ENCODE measurements at places on chromosomes 1 and 21.
A peak's percentile ranks its signal among the peaks of the same experiment; 100 is the strongest.

DNA sequence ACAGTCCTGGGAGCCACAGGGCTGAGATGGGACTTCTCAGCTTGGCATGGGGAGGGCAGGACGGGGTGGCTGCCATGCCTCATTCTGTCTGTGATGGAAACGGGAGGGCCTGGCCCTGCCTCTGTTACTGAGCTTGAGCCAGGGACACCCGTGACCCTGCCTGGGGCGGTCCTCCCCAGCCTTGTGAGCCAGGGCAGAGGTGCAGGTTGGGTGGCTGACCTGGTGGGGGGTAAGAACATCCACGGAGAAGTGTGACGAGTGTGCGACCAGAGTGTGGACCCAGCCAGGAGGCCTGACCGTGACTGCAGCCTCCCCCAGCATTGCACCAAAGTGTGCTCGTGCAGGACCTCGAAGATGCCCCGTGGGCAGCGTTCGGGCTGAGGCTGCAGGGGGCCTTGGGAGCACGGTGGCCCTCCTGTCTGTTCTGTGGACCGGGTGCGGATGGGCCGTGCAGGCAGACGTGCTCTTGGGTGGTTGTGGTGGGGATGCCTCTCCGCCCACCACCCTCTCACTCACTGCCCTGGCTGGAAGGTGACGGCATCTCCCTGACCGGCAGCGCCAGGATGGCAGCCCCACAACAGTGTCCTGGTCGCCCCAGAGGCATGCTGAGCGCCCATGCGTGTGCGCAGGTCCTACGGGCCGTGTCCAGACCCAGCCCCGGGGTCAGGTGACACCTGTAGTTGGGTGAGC, 45.4 kb downstream of the SKI start:
- no peak for DNase-seq

DNA sequence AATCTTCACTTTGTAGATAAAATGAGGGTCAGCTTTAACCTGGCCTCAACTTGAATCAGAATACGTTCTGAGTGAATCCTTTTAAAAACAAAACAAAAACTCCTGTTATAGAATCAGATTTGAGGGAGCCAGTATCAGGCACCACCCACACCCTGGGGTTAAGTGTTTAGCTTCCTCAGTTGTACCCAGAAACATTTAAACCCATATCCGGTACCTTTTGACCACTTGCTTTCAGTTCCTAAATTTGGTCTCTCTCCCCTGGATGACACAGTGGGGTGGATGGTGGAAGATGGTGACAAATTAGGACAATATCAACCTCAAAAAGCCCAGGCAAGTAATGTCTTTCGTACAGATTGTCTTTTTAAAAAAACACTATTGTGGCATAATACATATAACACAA, 10.4 kb downstream of the KLHDC7A start:
- DNase-seq, result no peak

DNA sequence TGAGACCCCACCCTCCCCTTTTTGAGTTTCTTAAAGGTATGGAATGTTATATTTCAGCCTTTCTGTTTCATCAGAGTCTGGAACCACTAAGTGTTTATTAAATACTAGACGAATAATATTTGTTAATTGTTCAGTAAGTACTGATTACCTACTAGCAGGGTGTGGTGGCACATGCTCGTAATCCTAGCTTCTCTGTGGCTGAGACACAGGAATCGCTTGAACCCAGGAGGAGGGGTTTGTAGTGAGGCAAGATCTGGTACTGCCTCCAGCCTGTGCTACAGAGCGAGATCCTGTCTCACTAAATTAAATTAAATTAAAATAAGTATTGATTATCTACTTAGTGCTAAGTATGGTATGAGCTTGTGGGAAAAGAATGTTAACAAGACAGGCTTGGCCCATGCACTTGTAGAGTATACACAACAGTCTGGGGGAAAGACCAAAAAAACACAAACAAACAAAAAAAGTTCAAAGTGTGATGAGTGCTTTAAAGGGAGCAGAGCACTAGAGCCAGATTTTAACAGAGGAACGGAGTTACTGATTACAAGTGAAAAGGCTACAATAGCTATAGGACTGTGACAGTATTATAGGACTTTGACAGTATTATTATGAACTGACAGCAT, 2.4 kb downstream of the CEPT1 start:
- no peak for DNase-seq

- DNase-seq, result no peak
These were observed 47.9 kb upstream of the GNG4 start for GRCh38 chr1:235697508-235697907.

DNA sequence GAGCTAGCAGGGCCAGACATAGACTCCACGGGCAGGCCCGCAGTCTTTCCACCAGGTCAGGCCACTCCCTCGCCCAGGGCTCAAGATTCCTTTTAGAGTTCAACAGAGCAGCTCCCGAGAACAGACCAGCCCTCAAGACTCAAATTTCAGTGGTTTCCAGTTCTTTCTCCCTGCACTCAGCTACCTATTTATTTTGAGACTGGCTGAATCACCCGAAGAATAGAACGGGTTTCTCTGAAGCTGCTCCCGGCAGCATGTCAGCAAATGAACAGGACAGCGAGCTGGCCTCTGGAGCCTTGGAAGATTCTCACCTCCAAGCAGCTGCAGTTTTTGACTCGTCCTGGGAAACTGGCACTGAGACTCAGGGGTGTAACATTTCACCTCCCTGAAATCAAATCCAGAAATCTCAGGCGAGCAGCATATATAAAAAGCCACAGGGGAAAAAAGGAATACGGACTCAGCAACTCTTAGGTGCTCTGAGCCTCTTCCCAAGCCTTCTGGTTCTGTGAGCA, 177.9 kb downstream of the CLIC6 start:
- DNase-seq, result no peak

GRCh38 chr1:236522937-236523703, 662 bp upstream of the LGALS8 start:
- DNase-seq, result no peak

DNA sequence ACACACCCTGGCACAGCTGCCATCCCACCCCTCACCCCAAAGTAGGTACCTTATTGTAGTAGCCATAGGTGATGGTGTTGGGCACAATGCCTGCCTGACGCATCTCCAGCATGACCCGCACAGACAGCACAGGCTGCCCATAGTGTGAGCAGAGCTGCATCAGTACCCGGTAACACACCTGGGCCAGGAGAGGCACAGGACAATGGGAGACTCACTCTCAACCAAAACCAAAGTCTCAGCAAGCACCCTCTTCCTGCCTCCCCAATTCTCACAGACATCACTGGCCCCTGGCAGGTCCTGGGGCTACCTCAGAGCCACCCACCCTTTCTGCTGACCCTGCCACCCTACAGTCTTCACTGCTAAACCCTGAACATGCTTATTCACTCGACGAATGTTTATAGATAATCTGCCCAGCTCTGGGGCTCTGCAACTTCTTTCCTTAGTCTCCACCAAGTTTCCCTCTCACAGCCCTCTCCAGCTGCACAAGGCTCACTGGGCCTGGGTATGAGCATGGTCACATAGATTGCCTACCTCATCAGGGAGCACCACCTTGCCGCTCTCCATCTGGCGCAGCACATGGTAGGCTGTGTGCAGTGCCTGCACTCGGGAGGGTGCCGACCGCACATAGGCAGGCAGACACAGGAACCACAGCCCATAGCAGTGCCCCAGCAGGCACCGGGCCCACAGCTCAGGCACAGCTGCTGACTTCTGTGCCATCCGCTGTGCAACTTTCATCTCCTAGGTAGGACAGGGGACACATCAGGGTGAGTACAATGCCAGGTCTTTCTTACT, 10.3 kb downstream of the DENND4B start:
- DNase-seq, result no peak

- DNase-seq, result no peak
These were observed 155.7 kb upstream of the FAM78B start for GRCh38 chr1:166322470-166322869.

- no peak for DNase-seq
These were observed 59.1 kb upstream of the PDC start for GRCh38 chr1:186519982-186520381.

GRCh38 chr1:26530410-26530894, 891 bp downstream of the RPS6KA1 start:
- DNase-seq, result no peak

DNA sequence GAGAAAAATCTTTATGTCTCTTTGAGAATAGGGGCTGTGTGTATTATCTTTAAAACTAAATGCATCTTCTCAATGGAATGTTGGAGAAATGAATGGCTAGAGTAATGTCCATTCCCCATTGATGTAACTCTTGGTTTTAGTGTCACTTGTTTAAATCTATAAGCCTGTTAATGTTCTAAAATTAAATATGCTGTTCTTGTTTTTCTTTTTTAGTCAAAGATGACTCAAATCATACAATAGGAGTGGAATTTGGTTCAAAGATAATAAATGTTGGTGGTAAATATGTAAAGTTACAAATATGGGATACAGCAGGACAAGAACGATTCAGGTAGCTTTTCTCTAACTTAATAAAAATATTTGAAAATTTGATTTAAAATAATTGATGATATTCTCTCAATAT, 17.6 kb downstream of the RAB4A start:
- no peak for DNase-seq

DNA sequence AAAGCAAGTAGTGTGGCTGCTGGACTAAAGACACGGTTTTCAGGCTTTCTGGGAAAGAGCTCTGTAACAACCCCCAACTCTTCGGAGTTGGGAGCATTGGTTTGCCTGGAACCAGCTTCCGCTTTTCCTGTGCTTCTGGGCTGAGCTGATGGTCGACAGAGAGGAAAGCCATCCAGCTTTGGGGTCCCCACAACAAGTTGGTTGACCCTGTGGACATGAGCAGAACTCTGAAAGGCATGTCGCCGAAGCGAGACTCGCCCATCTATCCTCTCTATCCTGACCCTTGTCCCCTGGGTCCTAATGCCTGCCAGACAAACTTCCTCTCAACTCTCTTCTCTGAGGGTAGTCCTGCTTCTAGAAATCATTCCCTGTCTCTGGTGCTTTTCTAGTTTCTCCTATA, 31.9 kb upstream of the FCGR2A start:
- DNase-seq, result no peak

GRCh38 chr1:201593200-201593921, 54.4 kb downstream of the NAV1 start:
- no peak for DNase-seq

GRCh38 chr1:91201176-91201575, 179.3 kb upstream of the ZNF644 start:
- no peak for DNase-seq

DNA sequence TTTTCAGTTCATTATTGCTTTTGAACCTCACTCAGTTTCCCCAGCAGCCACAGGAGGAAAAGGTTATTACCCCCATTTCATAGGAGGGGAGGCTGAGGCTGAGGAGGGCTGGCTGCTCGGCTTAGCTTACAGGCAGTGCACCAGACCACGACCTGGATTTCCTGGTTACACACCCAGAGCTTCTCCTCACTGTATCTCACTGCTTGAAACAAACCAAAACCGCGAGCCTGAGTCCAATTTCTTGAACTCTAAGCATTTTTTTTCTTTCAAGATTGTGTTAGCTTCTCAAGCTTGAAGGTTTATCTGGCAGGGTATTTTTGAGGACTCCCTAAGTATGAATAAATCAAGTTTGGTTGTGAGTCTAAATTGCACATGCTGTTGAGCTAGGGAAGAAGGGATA, 188.9 kb upstream of the EDN2 start:
- peak; percentile 20 for DNase-seq

DNA sequence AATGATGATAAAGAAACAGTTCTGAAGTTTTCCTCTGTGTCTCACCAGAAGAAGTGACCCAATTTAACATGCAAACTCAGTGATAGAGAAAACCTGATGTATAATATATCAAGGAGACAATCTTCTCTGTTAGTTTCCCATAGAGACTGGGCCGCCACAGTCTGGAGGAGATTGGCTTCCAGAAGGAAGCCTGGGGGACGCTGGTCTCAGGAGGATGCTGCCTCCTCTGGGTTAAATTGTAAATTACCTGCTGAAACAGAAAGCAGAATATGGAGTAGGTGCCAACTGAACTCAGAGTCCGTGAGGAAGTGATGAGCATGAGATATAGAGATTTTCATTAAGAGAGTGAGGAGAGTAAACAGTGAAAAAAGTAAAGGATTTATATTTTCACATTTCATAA, 15.8 kb downstream of the OR14I1 start:
- no peak for DNase-seq

DNA sequence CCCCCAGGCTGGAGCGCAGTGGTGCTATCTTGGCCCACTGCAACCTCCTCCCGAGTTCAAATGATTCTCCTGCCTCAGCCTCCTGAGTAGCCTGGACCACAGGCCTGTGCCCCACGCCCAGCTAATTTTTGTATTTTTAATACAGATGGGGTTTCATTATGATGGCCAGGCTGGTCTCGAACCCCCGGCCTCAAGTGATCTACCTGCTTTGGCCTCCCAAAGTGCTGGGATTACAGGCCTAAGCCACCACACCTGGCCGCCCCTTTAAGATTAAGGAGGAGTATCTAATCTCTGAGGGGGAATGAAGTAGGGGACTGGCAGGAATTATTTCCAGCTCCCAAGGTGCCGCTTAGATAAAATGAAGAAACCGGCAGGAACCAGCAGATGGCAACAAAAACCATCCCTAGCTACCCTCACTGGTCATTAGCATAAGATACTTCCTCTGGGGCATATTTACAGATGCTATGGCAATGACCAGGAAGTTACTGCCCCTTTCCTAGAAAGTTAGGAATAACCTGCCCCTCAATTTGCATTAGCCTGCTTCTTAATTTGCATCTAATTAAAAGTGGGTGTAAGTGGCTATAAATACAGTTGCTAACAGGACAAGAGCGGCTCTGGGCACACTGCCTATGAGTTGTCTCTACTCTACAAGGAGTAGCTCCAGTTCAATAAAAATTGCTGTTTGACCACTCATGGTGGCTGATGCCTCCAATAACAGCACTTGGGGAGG, 7.1 kb upstream of the NSUN4 start:
- no peak for DNase-seq

- no peak for DNase-seq
These were observed 7.1 kb downstream of the TMEM54 start for GRCh38 chr1:32894019-32894600.

- no peak for DNase-seq
These were observed 68.9 kb upstream of the PARP1 start for GRCh38 chr1:226476648-226477319.

GRCh38 chr21:38875694-38876492, 70.2 kb downstream of the ETS2 start:
- no peak for DNase-seq

GRCh38 chr1:43831851-43832250, 101.8 kb upstream of the ARTN start:
- DNase-seq, result no peak

DNA sequence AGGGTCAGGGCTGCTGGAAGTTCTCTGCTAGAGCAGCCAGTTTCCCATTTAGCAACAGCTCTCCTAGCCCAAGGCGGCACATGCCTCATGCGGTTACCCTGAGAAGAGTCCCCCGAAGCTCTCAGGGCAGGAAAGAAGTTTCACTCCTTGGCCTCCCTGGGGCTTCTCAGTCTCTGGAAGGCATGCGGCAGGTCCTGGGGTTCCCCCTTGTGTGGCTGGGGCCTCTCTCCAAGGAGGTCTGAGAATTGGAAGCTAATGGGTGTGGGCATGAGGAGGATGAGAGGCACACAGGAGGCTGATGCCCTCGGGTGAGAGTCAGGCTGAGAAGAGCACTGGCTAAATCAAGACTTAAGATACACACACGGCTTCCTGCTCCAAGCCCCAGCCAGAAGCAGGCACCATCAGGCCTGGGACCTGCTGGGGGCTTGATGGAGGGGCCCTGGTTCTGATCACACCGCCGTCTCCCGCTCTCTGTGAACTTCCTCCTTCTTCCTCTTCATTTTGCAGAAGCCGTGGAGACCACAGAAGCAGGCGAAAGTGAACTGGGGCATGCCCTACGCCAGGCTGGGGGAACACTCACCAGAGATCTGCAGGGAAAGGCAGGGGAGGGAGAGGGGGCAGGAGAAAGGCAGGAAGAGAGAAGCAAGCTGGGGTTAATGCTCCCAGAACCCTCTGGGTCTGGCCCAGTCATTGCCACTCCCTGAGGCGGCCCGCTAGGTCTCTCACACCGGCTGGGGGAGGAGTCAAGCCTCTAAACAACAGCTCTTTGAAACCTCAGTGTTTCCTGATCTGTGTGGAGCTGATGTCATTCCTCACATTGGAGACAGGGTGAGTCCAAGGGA, 15.1 kb downstream of the BLACAT1 start:
- DNase-seq, result peak; percentile 43

All from activated CD4-positive, alpha-beta T cell treated with anti-CD3 and anti-CD28 coated beads for 1 hour (primary cell).